ENCODE measurements at places on chromosomes 16 and 17.

DNA sequence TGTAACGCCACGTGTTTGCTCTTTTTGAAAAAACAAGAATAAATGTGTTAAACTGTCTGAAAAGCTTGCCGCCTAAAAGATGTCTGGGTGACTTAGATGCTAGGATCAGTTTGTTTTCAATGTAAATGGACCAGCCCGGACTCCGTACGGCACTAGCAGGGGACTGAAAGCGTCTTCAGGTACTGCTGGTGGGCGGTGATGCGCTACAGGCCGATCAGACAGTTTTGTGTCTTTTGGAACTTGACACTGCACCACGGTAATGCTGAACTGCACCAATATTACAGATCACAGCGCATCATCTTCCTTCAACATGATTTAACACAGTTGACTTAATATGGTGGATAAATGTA lies 727 bp upstream of the MBTPS1 start:
- DNase-seq, result peak; percentile 14

- no peak for DNase-seq
Observed at GRCh38 chr17:79011451-79012147, 2.0 kb upstream of the CANT1 start.

- DNase-seq, result no peak
Observed at GRCh38 chr16:78199325-78200022, 100.0 kb downstream of the WWOX start.

DNA sequence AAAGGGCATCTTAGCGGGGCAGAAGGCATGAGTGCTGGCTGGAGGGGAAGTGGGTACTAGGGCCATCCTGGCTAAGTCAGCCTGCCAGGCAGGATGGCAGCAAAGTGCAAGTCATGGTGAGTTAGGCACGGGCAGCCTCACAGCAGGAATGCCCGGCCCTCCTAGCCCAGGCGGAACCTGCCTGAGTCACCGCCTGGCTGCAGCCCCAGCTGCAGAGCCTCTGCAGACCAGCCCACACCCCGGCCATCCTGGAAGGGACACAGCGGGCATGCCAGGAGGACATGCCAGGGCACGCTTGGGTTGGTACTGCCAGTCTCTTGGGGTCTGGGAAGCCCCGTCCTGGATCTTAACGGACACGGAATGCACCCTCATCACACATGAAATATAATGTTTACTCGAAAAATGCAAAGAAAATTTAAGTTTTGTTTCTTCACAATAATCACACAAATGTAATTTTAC lies 5.0 kb upstream of the ALDH3A1 start:
- DNase-seq, result peak; percentile 74

GRCh38 chr16:27318392-27319256 lies 4.8 kb downstream of the IL4R start:
- DNase-seq, result no peak

Measured in NCI-H345 (cell line).